ENCODE measurements at places on chromosomes 3 and 15. TPM values are rescaled to one million over a fixed set of nuclear protein-coding genes. Genes with fewer than 3 reads are reported as not detected.

DNA sequence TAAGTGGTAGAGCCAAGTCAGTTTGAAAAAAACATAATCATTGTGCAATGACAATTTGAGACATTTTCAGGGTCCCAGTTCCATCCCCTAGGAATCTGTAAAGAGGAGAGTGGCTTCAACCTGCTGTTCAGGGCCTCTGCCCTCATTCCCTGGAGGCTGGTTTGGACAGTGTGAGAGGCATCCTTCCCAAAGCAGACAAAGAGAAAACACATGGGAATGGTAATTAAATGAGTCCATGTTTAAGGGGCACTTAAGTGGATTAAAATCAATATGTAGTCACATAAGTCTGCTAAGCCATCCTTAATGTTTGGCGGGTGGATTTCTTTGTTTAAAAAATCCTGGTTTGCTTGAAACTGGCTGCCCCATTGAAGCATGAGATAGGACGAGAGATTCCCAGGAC lies 146.3 kb upstream of the CTDSPL start:
- DNase-seq = no peak

DNA sequence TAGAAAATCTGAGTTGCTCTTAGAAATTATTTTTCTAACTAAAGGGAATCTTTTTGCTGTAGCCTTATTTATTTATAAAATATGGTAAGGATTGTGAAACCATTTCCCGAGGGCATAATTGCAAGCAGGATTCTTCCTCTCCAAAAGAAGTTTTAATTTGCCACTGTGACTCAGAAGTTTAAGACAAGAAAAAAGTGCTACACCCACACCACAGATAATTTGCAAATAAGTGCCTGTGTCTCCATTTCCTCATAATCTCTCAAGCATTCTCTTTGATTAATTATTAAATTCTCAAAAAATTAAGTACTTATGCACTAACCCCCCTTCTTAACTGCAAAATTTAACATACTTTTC lies 43.6 kb downstream of the RASA2 start:
- DNase-seq = no peak

DNA sequence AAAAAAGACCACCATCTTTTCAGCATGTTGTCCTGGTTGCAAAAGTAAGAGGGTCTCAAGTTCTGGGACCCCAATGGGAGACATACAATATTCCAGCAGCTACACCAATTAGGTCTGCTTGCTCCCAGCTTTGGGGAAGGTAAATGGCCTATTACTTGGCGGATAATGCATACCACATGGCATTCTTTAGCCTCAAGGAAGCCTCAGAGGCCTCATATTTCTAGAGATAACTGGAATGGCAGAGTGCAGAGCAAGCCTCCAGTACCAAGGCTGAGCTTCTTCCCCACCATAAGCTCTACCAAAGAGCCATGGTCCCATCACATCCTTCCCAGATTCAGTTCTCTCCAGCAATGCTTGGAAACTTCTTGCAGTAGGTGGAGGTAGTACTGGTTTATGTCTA lies 493.8 kb downstream of the SHQ1 start:
- DNase-seq = no peak

- DNase-seq = no peak
Measured at GRCh38 chr3:15682561-15683185, 81.1 kb downstream of the BTD start.

DNA sequence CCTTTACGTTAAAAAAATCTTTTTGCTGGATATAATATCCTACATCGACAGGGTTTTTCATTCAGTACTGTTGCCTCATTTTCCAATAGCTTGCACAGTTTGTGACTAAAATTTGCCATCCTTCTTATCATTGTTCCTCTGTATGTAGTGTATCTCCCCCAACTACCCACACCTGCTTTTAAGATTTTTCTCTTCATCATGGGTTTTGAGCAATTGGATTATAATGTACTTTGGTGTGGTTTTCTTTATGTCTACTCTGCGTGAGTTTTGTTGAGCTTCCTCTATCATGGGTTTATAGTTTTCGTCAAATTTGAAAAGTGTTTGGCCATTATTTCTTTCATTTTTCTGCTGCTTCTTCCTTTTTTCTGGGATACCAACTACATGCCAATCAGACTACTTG lies 39.6 kb upstream of the MEF2A start:
- DNase-seq = no peak

- DNase-seq = no peak
Measured at GRCh38 chr3:173702561-173702960, 305.0 kb downstream of the NLGN1 start.

GRCh38 chr3:22129101-22129500 lies 378.1 kb upstream of the ZNF385D start:
- DNase-seq = no peak

The TP63 gene
- 1.5 TPM for polyA plus RNA-seq

The THBS1 gene
- 192 TPM for polyA plus RNA-seq

The SFMBT1 gene
- 9.9 TPM for polyA plus RNA-seq

The C3orf70 gene
- 7.1 TPM for polyA plus RNA-seq
